ENCODE measurements at places on chromosomes 1 and 21.

- no peak for DNase-seq
Observed at GRCh38 chr1:194233069-194233468, 1046.7 kb upstream of the B3GALT2 start.

GRCh38 chr1:193593147-193593885 lies 406.9 kb upstream of the B3GALT2 start:
- no peak for DNase-seq

GRCh38 chr1:29237852-29238619 lies 1.7 kb downstream of the PTPRU start:
- no peak for DNase-seq

- DNase-seq, result no peak
Observed at GRCh38 chr1:198550941-198551524, 10.6 kb upstream of the ATP6V1G3 start.

DNA sequence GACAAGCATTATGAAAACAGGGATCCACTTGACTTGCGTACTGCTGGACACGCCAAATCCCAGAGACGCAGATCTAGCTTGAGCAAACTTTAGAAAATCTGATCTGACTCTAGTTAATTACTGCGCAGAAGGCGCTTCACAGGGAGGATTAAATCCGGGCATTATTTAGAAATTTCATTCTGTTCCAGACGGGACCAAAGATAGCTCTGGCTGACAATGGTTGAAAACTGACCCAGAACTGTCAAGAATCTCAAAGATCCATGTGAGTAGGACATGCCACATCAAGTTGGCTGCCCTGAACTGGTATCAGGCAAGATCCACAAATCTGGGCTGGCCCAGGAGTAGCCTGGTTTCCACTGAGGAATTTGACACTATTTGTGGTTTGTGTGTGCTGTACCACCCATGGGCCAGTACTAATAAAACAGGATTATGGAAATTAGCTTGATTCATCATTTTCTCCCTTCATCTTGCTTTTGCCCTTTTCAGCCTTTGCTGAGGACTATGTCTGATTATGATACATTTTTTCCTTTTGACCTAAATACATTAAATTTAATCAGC lies 171.0 kb downstream of the VAV3 start:
- DNase-seq, result peak; percentile 53

- DNase-seq, result no peak
Observed at GRCh38 chr1:205587581-205587980, 44.2 kb downstream of the ELK4 start.

DNA sequence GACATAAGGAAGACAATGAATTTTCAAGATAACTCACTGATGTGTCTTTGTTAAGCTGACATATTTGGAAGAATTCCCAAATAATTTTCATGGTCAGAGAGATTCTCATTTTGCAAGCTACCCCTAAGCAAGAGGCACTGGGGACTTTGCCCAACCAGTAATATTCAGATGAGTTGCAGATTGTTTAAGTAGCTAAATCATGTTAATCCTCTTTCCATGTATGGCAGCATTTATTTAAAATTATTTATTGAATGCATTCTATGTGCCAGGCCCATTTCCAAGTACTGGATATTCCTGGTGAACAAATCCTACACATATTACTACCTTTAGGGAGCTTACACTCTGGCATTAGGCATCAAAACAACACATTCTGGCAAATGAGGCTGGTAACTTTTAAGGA lies 56.5 kb upstream of the BACH1 start:
- no peak for DNase-seq

GRCh38 chr1:106659490-106660244 lies 396.8 kb upstream of the PRMT6 start:
- DNase-seq, result no peak

GRCh38 chr1:116853680-116854402 lies 55.9 kb upstream of the PTGFRN start:
- peak; percentile 72 for DNase-seq

DNA sequence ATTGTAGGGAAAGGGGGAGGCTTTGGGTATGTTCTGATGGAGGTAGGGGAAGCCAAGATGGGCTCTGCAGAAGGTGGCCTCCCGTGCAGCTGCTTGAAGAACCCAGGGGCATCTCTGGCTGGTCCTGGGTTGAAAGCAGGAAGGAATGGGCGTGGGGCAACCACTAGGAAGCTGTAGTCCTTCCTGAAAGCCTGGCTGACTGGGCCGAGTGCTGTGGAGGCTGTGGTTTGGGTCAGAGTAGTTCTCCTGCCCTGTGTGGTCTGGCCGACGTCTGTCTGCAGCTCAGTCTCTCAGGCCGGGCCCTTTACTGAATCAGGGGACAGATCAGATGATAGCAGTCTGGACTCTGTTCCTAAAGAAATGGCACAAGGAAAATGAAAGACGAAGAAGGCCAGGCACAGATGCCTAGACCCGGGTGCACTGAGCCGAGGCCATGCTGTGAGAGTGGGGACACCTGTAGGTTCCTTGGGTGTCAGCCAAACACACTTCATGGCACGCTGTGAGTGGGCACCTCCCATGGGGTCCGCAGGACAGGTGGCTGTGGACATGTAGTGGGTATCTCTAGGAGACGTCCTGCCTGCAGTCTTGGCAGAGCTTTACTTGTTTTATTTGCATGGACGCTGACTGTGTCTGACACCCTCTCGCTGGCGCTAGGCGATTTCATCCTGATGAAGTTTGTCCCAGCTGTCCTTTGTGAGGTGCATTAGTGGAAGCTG lies 87.0 kb downstream of the POFUT2 start:
- DNase-seq, result no peak

- DNase-seq, result no peak
Observed at GRCh38 chr1:31957701-31958674, 19.8 kb upstream of the PTP4A2 start.

GRCh38 chr1:110680036-110680735 lies 5.4 kb upstream of the KCNA3 start:
- no peak for DNase-seq

- DNase-seq, result peak; percentile 53
Observed at GRCh38 chr1:8816264-8816663, 1.2 kb downstream of the RERE start.

DNA sequence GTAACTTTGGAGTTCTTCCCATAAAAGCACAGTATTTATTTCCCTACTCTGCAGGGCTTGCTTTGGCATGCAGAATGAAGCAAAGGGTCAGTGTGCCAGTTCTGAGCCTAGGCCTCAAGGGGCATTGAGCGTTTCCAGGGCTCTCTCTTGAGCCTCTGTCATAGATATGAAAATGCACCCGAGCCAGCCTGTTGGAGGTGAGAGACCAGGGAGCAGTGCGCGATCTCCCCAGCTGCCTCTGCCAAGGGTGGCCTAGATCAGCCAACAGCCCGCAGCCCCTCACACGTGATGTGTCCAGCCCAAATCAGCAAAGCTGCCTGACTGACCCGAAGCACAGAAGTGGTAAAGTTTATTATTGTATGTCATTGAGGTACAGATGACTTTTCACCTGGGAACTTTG lies 63.7 kb downstream of the TENT5C start:
- no peak for DNase-seq

GRCh38 chr1:156682166-156682890 lies 5.1 kb upstream of the NES start:
- DNase-seq, result peak; percentile 40

DNA sequence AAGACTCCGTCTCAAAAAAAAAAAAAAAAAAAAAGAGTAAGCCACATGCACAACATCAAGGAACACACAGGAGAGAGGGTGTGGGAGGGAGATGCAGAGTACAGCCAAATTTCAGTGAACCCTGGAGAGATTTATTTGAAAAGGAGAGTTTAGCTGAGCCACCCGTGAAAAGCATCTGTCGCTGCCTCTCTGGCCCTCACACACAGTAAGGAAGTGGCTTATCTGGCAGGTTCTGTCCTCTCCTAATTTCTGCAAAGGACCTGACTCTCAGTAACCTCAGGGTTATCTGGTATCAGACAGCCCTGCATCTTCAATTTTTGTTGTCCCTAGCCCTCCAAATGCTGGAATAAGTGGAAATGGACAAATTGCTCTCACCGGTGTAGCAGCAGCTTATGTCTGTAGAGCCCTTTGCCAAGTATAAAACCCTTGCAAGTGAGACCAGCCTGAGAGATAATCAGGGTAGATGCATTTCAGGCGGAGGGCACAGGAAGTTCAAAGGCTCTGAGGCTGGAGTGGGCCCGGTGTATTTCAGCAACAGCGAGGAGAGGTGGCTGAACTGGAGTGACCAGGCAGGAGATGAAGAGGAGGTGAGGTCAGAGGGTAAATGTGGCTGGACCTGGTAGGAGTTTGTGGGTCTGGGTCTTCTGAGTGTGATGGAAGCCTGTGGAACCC lies 16.7 kb upstream of the IL10RB start:
- no peak for DNase-seq

DNA sequence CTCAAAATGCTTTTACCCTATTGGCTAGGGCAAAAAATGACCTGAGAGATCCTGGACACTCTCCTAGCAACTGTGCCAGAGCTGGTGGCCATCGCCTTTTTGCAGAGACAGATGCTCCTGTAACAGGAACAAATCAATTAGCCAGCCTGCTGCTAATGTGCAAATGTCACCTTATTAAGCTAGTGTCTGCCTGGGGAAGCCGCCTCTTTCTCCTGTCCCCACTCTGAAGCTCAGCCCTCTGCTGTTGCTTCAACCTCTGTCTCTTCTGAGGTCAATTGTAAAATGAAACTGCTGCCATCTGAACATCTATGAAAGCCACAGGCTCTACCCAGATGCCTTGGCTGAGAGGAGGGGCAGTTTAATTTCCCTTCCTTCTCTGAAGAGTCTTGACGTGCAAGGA lies 85.5 kb upstream of the CACNA1E start:
- DNase-seq, result peak; percentile 13

- peak; percentile 27 for DNase-seq
Observed at GRCh38 chr1:164562061-164562460, 3.1 kb downstream of the PBX1 start.

GRCh38 chr1:39657402-39657801 lies 14.5 kb downstream of the NT5C1A start:
- no peak for DNase-seq

- no peak for DNase-seq
Observed at GRCh38 chr1:115164940-115165705, 75.8 kb upstream of the TSPAN2 start.

DNA sequence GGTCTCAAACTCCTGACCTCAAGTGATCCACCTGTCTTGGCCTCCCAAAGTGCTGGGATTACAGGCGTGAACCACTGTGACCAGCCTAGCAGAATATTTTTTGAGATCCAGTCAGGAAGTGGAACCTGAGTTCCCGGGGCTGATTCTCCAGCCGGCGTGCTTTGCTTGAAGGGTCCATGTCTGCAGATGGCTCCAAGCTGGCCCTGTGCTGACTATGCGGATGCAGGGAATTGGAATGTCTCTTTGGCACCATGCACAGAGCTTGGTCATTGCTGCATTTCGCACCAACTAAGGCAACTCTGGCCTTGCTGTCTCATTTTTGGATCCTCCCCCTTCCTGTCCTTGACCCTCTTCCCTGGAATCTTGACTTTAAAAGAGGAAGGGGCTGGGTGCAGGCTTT lies 28.1 kb downstream of the ARHGEF10L start:
- no peak for DNase-seq

GRCh38 chr1:36910886-36911540 lies 123.3 kb downstream of the GRIK3 start:
- DNase-seq, result no peak

DNA sequence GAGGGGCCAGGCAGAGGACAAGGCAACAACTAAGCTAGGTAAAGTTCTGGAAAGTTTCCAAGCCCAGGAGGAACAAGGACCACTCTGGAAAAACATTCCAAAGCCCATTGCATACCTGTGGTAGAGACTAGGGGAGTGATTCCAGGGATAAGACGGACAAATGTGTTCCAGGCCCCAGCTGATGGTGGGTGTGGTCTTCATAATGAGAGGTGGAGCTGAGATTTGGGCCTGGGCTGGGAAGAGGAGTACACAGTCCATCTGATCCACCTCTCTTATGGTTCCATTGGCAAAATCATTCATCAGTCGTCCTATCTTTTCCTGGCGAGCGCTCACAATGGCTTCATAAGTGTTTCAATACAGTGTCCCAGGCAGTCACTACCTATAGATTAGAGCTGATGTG lies 4.5 kb downstream of the KLHDC7A start:
- no peak for DNase-seq

DNA sequence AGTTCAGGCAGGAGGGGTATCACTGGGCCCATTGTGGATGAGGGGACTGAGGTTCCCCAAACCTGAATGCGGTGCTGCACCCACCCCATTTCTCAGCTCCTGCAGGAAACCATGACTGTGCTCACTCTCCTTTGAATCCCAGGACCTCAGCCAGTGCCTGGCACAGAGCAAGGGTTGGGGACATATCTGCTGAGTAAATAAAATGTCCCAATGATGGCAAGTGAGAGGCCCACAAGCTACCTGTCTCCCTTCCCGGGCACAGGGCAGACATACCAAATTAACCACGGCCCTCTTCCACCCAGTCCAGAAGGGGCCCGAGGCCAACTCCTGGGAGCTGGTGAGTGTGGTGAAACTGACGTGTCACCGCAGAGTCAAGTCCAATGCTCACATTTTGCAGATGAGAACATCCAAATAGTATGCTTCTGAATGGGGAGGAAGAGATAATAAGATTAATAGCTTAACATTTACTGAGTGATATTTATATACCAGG lies 97.6 kb downstream of the EPHB2 start:
- no peak for DNase-seq

GRCh38 chr1:117324357-117324756 lies 42.9 kb upstream of the MAN1A2 start:
- no peak for DNase-seq

DNA sequence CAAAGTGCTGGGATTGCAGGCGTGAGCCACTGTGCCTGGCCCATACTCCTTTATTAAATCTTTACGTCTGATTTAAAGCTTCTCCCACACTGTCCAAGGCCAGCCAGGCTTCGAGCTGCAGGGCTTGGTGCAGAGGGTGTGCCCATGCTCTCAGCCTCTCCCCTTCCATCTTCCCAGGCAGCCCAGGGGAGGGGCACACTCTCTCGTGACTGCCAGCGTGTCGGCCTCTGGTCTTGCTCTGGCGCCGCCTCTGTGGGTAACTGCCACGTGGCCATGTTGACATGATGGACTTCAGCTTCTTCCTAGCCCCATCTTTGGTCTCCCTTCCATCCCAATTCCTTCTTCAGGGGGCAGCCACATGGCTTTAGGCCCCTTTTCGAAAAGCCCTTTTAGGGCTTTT lies 4.7 kb downstream of the GPR137B start:
- DNase-seq, result no peak

GRCh38 chr1:226051365-226051764 lies 11.2 kb upstream of the H3-3A start:
- no peak for DNase-seq

GRCh38 chr1:18886003-18886335 lies 16.4 kb downstream of the ALDH4A1 start:
- DNase-seq, result no peak

GRCh38 chr1:101742509-101742908 lies 254.2 kb downstream of the OLFM3 start:
- DNase-seq, result no peak

DNA sequence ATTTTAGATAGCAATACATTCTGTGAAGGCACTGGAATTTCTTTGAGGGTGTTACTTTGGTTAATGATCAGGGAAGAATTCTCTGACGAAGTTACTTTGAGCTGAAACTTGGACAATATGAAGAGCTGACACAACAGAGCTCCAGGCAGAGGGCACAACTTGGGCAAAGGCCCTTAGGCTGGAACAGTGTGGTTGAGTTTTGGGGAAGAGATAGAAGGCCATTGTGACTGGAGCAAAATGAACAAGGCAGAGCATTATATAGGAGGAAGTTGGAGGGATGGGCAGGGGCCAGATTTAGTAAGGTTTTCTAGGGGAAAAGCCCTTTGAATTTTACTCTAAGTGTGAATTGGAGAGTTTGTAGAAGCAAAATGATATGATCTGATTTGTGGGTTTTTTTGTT lies 30.9 kb downstream of the LMO4 start:
- no peak for DNase-seq
